ENCODE measurements at places on chromosomes 6 and 20.
A peak's percentile ranks its signal among the peaks of the same experiment; 100 is the strongest.

DNA sequence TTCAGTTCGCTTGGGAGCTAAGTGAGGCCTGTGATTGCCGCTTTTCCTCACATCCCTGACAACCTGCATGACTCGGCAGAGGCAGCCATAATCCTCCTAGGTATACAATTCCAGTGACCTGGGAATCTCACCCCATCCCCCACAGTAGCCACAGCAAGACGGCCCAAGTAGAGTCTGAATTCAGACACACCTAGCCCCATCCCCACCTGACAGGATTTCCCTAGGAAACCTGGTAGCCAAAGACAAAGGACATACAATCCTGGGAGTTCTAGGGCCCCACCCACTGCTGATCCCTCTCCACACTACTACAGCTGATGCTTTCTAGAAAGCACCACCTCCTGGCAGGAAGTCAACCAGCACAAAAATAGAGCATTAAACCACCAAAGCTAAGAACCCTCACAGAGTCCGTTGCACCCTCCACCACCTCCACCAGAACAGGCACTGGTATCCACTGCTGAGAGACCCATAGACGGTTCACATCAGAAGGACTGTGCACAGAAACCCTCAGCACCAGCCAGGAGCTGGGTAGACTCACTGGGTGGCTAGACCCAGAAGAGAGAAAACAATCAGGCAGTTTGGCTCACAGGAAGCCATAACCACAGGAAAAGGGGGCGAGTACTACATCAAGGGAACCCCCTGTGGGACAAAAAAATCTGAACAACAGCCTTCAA, 17.9 kb upstream of the RUNX2 start:
- no peak for DNase-seq

DNA sequence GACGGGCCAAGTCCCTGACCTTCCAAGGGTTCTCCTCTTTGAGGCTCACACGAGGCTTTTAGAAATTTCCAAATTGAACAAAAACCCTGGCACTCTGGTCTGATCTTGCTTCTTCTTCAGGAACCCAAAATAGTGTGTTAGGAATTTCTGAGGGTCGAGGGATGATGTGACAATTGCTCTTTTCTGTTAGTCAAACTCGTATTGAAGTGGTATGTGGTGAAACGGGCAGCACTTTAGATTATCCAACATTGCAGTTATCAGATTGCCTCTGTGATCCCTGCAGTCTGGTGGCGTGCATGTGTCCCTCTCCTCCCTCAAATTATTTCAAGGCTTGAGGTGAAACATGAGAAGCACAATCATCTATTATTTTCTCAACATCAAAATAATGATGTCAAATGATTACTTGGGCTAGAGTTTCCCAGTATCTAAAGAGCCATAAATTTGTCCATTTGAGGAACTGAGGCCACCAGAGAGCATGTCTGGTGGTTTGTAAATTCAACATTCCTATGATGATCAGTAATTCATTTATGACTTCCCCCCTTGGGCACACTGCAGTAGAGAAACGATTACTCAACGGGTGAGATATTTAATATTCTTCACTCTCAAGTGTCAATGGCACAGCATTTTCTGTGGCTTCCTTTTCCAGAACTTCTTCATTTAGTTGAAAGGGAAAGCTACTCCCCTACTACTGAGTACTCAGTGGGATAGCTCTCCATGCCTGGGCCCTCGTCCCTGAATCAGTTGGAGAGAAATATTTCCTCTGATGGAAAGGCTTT, 308.6 kb upstream of the MAP3K7 start:
- no peak for DNase-seq

GRCh38 chr20:16955971-16956370, 207.8 kb downstream of the OTOR start:
- no peak for DNase-seq

DNA sequence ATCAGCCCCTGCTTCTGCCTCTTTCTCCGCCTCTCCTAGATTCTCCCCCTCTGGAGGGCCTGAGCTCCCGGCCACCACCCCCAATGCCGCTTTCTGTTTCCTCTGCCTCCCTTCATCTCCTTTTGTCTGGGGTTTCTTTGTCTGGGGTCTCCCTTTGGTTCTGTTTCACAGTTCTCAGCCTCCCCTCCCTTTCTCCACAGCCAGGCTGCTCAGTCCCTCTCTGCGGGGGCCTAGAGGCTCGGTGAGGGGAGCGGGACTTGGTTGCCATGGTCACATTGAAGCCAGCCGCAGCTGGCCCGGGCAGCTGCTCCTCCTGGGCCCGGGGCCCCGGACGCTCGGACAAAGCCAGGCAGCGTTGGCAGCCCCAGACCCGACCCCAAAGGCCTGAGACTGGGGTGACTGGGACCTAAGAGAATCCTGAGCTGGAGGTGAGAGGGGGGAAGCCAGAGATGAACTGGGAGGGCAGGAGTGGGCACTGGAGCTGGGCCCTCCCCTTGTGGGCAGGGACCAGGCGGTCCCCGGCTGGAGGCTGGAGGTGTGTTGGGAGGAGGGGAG, 3.5 kb upstream of the DDR1 start:
- no peak for DNase-seq

DNA sequence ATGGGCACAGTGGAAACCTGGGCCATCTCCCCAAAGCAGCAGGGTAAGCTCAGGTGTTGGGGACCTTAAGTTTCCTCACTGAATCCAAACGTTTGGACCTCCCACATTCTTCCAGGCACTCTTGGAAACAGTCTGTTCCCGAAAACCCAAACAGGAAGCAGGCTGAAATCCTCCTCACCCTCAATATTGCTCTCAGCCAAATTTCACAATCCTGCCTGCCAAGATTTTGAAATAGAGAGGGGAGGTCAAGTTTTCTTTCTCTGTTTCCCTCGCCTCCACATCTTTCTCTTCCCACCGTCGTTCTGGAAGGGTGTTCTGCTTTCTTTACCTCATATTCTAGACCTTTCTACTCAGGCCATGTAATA, 392.0 kb upstream of the SASH1 start:
- no peak for DNase-seq

GRCh38 chr6:10621213-10621612, 73.2 kb downstream of the C6orf52 start:
- no peak for DNase-seq

DNA sequence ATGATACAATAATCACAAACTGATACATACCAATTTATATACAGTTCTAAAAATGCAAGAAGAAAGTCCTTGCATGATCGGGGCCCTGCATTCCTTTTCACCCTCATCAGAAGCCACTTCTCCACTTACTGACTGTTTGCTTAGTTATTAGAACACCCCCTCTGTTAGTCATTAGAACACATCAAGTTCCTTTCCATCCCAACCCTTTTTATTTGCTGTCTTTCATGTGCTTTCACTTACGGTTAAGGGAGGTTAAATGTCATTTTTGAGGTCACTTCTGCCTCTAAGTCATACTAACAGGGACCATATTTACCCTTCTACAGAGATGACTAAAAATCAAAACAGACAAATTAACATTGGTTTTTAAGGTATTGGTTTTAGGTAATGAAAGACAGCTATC, 149.1 kb downstream of the LMBRD1 start:
- DNase-seq: no peak

GRCh38 chr20:37426106-37426505, 80.2 kb downstream of the SRC start:
- no peak for DNase-seq

- DNase-seq: peak; percentile 17
These were observed 206.1 kb upstream of the PRDM1 start for GRCh38 chr6:105880030-105880492.

- DNase-seq: no peak
These were observed 309.8 kb downstream of the HIVEP2 start for GRCh38 chr6:142635130-142635529.

GRCh38 chr20:922781-923180, 6.6 kb upstream of the ANGPT4 start:
- no peak for DNase-seq

GRCh38 chr6:42124223-42124836, 18.1 kb downstream of the C6orf132 start:
- DNase-seq: no peak

- no peak for DNase-seq
These were observed 802.9 kb downstream of the MAFB start for GRCh38 chr20:39885975-39886649.

- no peak for DNase-seq
These were observed 28.1 kb downstream of the SPDEF start for GRCh38 chr6:34527751-34528670.

GRCh38 chr6:109705258-109705657, 14.2 kb downstream of the FIG4 start:
- peak; percentile 56 for DNase-seq

DNA sequence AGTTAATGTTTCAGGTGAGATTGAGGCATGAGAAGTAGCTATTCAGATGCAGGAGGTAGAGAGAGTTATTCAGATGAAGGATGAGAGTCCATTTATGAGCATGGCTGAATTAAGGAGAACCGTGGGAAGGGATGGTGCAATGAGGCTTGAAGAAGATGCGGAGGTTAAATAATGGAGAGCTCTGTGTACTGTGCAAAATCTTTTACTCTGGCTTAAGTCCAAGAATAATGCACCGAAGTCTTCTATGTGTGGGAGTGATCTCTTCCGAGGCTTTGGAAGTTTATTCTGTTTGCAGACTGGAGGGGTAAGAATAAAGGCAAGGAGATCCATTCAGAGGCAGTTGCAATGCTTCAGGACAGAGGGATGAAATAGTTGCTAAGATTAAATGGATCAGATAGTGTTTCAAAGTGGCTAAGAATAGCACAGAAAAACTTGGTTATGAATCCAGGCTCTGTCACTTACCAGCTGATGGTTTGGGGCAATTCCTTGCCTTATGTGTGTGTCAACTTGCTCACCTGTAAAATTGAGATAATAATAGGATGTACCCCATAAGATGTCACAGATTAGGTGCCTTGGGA, 467.1 kb downstream of the HDGFL1 start:
- DNase-seq: no peak

- no peak for DNase-seq
These were observed 3.2 kb upstream of the APCDD1L start for GRCh38 chr20:58518387-58518786.

GRCh38 chr20:42958367-42959069, 231.2 kb downstream of the PTPRT start:
- no peak for DNase-seq

- no peak for DNase-seq
These were observed 73.8 kb downstream of the PHIP start for GRCh38 chr6:79004239-79004638.

DNA sequence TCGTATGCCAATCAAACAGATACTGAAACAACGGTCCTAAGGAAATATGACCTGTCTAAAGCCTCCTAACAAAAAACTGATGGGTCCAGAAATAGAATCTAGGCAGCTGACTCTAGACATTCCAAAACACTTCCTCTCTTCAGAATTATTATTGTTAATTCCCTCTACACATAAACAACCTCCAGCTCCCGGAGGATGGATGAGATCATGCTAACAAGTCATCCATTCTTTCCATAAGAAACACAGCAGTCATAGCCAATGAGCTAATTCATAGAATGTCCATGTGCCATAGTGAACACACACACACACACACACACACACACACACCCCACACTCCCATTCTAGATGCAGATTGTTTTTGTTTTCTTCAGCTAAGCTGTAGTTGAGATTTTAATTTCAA, 44.3 kb downstream of the HDGFL1 start:
- no peak for DNase-seq

GRCh38 chr6:106886922-106887797, 87.4 kb downstream of the CD24 start:
- no peak for DNase-seq

- no peak for DNase-seq
These were observed 106.3 kb upstream of the ZNF217 start for GRCh38 chr20:53699906-53700305.

GRCh38 chr6:44976677-44977641, 351.2 kb upstream of the RUNX2 start:
- no peak for DNase-seq

- no peak for DNase-seq
These were observed 1.2 kb upstream of the MYCT1 start for GRCh38 chr6:152696522-152696921.

DNA sequence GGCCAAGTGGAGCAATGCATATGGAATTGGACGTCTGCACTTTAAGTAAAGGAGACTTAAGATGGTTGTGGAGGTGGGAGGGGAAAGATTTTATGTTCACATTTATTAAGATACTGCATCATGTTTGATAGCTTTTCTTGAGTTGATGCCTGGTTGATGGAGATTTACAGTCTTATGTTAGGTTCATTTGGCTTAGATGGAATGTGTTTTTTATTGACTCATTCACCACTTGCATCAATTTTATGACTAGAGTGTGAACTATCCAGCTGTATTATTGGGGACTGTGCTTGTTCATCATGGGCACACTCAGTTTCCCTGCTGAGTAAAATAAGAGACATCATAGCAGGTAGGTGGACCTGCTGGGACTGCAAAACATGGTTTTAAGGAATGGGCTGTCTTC, 91.2 kb upstream of the SCP2D1 start:
- no peak for DNase-seq

GRCh38 chr6:38179300-38179699, 359.8 kb downstream of the ZFAND3 start:
- no peak for DNase-seq

- DNase-seq: no peak
These were observed 61.5 kb downstream of the RREB1 start for GRCh38 chr6:7169296-7169721.

DNA sequence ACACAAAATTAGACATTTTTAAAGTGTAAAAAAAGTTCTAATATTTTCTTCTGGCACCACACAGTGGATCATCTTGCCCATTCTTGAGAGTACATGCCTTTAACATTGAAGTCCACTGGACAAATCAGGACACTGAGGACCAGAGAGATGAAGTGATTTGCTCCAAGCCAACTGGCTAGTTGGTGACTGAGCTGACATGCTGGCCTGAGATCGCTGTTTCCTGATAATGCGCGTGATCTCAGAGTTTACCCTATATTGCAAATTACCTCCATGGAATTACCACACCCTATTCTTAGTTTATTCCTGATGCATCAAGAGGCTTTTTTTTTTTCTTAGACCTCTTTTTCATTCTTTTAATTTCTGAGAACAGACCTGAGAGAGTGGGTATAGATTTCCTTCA, 432.8 kb downstream of the CD83 start:
- DNase-seq: no peak

DNA sequence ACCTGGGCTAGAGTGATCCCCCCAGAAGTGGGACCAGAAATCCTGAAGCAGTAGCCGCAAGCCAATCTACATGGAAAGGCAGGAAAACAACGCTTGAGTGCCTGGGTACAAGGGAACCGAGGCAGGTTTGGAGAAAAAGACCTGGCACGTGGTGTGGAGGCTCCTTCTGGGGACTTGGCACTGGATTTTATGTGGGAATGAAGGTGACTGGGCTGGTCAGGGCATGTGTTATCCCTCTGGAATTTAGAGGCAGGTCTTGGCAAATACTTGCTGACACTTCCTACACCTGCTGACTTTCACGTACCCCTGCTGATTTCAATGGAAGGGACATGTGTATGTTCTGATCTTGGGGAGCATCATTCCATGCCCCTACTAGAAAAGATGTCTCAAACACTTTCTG, 25.0 kb upstream of the FAM217A start:
- DNase-seq: no peak
